ENCODE measurements at places on chromosomes 1 and 21.

- DNase-seq, result no peak
These were observed 86.4 kb upstream of the JUN start for GRCh38 chr1:58870298-58870676.

- DNase-seq, result no peak
These were observed 39.3 kb downstream of the NAV1 start for GRCh38 chr1:201578008-201578888.

DNA sequence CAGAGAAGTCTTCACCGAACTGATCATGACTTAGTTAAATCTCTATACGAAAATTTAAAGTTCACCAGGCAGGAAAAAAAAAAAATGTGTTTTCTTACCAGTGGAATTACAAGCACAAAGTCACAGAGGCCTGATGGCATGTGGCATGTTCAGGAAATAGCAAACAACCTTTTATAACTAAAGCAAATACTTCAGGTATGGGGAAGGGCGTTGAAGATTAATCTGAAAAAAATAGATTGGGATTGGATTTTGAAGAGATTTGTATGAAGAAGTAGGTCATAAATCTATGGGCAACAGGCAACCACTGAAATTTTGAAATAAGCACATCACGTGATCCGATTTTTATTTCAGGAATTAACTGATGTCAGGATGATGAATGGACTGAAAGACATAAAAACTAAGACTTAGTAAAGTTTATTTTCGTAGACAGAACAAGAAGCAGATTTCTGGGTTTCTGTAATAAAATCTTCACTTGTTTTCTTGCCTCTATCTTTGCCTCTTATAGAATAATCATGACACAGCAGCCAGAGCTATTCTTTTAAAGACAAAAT lies 295.9 kb upstream of the ADGRL4 start:
- DNase-seq, result no peak

- peak; percentile 33 for DNase-seq
These were observed 273.4 kb upstream of the CACYBP start for GRCh38 chr1:174726167-174726879.

GRCh38 chr1:153563991-153564390 lies 1.7 kb downstream of the S100A2 start:
- DNase-seq, result no peak

GRCh38 chr1:179925922-179926849 lies 28.4 kb upstream of the CEP350 start:
- DNase-seq, result peak; percentile 54

DNA sequence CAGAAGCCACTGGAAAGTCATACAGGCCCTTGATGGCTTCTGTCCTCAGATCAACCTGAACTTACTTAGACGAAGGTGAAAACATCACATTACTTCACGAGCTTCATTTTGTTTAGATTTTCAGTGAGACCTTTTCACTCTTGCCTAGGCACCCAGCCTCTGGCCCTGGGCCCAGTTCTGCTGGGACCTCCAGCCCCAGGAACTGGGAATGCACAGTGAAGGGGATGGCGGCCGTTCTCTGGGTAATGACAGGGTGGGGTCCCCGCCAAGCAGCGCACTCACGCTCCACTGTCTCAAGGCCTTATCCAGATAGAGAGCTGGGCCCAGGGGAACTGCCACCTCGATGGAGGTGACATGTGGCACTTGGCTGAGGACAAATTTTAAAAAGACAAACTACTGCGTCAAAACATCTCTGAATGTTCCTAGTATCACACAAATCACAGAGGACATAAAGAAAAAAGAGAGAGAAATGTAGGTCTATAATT lies 54.8 kb downstream of the NPHP4 start:
- no peak for DNase-seq

GRCh38 chr1:17128361-17128760 lies 9.1 kb upstream of the PADI2 start:
- peak; percentile 98 for DNase-seq

- no peak for DNase-seq
These were observed 52.5 kb downstream of the LRRC8D start for GRCh38 chr1:89873288-89873687.

DNA sequence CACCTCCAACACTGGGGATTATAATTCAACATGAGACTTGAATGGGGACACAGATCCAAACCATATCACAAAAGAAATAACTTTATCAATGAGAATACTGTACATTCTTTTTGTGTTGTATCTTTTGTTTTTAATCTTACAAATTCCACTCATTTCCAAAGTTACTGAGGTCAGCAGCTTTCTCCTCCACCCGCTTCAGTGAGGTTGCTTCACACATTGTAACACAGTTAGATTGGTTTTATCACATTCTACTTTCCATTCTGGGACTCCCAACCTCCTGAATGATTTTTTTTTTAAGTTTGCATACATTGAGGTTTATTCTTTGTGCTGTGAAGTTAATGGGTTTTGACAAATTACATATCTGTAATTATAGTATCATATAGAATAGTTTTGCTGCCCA lies 43.8 kb downstream of the DDAH1 start:
- DNase-seq, result no peak

- no peak for DNase-seq
These were observed 8.5 kb upstream of the USF1 start for GRCh38 chr1:161054232-161054631.

- DNase-seq, result no peak
These were observed 227.8 kb downstream of the PTGER3 start for GRCh38 chr1:70819785-70820184.
